ENCODE measurements at places on chromosomes 13 and 19. TPM values are rescaled to one million over a fixed set of nuclear protein-coding genes. Genes with fewer than 3 reads are reported as not detected.

The ZNF528 gene
- total RNA-seq, result 31.7 TPM

The SIGLEC6 gene
- total RNA-seq, result not detected

The IL12RB1 gene
- total RNA-seq, result 52.5 TPM

The CLIP3 gene
- 2.2 TPM for total RNA-seq

The KIR2DL3 gene
- 0.20 TPM for total RNA-seq

The COL4A1 gene
- not detected for total RNA-seq

The FFAR2 gene
- not detected for total RNA-seq

The TSKS gene
- 2.4 TPM for total RNA-seq

The CEACAM7 gene
- not detected for total RNA-seq

The AMER2 gene
- not detected for total RNA-seq

DNA sequence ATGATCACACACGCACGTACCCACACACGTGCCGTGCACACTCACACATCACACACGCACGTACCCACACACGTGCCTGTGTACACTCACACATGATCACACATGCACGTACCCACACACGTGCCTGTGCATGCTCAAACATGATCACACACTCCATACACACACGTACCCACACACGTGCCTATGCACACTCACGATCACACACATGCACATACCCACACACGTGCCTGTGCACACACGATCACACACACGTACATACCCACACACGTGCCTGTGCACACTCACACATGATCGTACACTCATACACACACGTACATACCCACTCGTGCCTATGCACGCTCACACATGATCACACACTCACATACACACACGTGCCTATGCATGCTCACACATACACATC lies 86.8 kb downstream of the RAB20 start:
- no peak for DNase-seq

GRCh38 chr13:73731564-73731963 lies 402.6 kb downstream of the KLF12 start:
- no peak for DNase-seq

GRCh38 chr13:90500569-90500968 lies 846.9 kb upstream of the MIR17HG start:
- DNase-seq, result no peak

DNA sequence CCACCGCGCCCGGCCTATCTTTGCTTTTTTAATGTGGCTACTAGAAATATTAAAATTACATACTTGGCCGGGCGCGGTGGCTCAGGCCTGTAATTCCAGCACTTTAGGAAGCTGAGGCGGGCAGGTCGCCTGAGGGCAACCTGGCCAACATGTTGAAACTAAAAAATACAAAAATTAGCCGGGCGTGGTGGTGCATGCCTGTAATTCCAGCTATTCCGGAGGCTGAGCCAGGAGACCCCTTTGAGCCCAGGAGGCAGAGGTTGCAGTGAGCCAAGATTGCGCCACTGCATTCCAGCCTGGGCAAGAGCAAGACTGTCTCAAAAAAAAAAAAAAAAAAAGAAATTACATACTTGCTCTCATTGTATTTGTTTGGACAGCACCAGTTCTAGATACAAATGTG lies 34.8 kb upstream of the DPRX start:
- no peak for DNase-seq

DNA sequence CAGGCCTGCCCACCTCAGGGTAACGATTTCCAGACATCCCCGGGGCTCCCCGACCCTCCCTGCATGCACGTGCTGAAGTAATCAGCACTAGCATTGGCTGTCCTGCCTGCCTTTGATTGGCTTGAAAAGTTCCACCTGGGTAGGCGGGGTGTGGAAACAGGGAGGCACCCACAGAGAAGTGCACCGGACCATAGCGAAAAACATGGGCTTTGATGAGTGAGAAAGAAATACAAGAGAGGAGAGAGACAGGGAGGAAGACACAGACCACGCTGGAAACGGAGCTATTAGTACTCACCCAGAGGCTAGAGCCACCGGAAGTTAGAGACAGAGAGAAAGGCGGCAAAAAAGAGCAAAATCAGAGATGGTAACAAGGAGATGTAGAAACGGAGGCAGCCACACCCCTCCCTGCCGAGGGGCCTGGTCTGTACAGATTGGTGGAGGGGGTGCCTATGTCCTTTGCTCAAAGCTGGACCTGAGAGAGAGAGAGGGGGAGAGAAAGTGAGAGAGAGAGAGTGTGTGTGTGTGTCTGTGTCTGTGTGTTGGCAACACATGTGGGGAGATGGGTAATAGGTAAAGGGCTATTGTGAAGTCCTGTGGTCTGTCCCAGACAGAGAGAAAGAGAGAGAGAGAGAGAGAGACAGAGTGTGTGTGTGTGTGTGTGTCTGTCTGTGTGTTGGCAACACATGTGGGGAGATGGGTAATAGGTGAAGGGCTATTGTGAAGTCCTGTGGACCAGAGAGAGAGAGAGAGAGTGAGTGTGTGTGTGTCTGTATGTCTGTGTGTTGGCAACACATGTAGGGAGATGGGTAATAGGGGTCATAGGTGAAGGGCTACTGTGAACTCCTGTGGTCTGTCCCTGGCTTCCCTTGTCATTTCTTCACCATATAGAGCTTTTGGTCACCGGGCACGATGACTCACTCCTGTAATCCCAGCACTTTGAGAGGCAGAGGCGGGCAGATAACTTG lies 2.9 kb downstream of the CGB3 start:
- DNase-seq, result no peak

DNA sequence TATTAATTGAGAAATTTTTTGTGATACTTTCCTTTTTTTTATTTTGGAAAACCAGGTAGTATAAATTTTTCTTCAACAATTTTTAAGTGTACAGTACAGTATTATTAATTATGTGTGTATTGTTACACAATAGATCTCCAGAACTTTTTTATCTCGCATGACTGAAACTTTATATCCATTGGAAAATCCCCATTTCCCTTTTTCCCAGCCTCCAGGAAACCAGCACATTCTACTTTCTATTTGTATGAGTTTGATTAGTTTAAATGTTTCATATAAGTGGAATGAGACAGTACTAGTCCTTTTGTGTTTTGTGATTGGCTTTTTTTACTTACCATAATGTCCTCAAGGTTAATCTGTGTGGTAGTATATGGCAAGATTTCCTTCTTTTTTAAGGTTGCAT lies 399.5 kb upstream of the ARGLU1 start:
- DNase-seq, result no peak

DNA sequence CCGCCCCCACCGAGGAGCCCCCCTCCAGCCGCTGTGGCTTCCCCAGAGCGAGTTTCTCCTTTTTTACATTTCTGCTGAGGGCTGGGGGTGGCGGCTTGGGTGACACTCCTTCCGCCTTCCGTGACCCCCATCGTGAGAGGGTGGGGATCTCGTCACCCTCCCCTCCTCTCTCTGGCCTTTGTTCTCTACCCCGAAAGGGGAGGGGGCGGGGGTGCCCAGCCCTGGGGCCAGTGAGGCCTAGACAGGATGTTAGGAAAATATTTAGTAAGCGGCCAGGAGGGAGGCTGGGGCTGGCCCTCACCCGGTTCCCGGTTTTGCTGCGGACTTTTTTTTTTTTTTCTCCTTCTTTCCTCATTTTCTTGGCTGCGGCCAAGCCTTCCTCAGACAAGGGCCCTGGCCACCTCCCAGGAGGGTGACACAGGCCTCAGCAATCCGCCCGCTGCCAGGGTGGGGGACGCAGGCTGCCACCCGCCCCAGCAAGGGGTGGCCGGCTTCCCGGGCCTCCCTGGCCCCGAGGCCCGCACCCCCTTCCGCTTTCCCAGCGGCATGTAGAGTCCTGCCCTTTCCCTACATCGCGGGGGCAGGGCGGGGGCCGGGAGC lies 3.9 kb downstream of the MIDN start:
- peak; percentile 74 for DNase-seq

GRCh38 chr13:84500016-84500415 lies 617.7 kb upstream of the SLITRK1 start:
- no peak for DNase-seq

DNA sequence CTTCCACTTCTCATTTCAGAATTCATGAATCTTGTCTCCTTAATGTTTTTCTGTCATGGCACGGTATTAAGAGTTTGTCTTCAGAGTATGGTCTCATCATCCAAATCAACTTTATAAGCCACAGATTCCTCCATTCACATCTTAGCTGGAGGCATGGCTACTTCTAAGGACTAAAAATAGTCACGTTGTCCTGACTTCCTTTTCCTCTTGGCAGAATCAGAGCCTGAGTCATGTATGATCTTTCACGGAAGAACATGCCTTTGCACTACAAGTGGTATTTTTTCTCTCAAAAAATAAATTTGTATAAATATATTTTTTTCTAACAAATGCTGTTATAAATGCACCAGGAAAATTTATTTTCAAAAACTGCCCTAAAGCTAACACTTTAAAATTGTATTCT lies 71.4 kb downstream of the ALOX5AP start:
- DNase-seq, result no peak

DNA sequence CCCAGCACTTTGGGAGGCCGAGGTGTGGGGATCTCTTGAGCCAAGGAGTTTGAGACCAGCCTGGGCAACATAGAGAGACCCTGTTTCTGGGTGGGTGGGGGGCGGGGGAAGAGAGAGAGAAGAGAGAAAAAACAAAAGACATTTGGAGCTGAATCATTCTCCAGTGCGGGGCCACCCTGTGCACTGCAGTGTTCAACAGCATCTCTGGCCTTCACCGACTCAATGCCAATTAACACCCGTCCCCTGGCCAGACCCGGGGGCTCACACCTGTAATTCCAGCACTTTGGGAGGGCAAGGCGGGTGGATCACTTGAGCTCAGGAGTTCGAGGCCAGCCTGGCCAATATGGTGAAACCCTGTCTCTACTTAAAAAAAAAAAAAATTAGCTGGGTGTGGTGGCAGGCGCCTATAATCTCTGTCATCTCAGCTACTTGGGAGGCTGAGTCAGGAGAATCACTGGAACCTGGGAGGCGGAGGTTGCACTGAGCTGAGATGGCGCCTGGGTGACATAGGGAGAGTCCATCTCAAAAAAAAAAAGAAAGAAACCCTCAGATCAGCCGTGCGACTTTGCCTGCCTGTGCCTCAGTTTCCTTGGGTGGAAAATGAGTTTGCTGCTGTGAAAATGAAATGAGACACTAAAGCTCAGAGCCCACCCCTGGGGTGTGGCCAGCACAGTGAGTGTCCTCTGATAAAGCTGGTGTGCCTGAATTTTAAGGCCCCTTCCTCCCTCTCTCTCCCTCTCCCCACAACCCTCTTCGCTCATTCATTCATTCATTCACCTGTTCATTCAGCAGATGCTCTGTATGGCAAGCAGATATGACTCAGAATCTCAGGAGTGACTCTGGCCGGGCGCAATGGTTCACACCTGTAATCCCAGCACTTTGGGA lies 6.4 kb downstream of the KLF2 start:
- DNase-seq, result no peak

DNA sequence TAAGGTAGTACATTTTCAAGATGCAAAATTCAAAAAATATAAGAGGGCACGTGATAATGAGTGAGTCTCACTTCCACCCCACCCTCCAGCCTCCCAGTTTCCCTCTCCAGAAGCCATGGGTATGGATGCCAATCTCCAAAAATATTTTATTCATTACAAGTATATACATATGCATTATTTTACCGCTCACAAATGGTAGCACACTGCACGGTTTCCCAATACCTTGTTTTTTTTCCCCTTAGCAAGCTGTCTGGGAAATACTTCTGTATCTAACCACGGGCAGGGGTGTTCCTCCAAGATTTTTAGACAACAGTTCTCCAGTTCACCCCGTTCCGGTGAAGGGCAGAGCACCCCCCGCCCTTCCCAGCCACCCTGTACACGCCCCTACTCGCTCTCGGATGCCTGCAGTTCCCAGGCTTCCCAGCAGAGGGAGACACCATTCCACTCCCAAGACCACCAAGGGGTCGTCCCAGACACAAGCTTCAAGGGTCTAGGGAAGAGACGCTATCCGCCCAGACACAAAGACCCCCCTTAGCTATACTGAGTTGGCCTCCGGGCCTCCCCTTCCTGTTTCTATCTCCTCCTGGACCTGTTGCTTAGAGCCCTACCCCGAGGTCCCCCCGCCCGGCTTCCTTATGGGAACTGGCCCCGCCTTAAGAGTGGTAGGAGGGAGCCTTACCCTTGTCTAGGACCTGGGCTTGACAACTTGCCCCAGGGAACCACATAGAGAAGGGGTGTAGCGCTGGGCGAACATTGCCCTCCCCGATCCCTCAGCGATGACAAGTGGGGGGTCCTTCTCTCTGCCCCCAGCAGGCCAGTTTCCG lies 1.1 kb upstream of the FXYD3 start:
- peak; percentile 78 for DNase-seq

- no peak for DNase-seq
Observed at GRCh38 chr13:34076319-34076718, 258.4 kb downstream of the RFC3 start.

GRCh38 chr13:50511877-50512341 lies 331.6 kb downstream of the DLEU7 start:
- no peak for DNase-seq

- DNase-seq, result no peak
Observed at GRCh38 chr19:35006342-35006998, 6.3 kb downstream of the GRAMD1A start.

DNA sequence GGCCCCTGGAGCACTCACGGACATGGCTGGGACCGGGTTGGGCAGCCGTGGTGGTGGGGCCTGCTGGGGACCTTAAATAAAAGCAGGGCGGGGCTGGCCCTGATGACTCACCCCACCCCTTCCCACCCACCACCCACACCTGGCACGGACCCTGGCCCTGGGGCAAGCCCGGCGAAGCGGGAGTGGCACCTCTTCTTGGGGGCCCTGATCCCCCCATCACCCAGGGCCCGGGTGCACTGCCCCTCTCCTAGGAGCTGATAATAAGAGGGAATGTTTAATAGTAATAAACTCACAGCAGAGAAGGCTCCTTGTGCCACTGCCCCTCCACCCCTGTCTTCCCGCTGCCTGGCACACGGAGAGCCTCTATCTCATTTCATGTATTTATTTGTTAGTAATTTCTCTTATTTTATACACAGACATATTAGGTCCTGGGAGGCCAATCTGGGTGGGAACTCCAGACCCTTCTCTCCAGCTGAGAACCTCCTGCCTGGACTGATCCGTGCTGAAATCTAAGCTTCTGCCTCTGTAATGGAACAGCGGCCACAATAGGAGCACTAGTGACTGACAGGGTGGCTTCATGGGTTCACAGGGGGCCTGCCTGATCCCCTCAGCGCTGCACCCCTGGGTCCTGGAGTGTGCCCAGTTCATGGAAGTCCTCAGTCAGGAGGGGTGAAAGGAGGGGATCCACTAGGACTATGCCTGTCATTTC lies at the start of gene LGALS7:
LGALS7 (minus strand) TSS at position 49 of the 709 bp plus-strand sequence; CDS start at position 24, 25 bp downstream.
- no peak for DNase-seq

GRCh38 chr13:33639626-33640080 lies 178.3 kb upstream of the RFC3 start:
- DNase-seq, result no peak

DNA sequence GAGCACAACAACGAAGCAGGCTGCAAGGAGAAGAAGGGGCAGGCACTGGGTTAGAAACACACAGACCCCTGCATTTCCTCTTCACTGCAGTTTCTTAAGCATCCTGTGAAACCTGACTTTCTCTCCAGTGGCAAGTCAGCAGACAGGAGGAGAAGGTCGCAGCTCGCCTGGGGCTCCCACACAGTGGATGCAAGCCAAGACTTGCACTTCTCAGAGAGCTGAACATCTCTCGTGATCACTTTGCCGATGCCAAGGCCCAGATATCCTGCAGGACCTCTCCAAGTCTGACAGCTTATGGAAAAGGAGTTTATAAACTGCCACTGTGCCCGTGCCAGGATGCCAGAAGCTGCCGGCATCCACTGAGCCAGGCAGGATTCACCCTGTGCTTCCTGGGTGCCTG lies 18.4 kb downstream of the TMEM272 start:
- DNase-seq, result no peak

Data from activated naive CD8-positive, alpha-beta T cell treated with anti-CD3 and anti-CD28 coated beads, Interleukin-2, amount 10 ng/mL, durations not matched to agents 7 days and 5 days (primary cell).